ENCODE measurements at places on chromosomes 16 and 17.
A peak's percentile ranks its signal among the peaks of the same experiment; 100 is the strongest.

GRCh38 chr17:44672479-44673093 is 16.3 kb downstream of the MEIOC start:
- peak; percentile 52 for DNase-seq

GRCh38 chr17:337866-338265 is 14.7 kb downstream of the RPH3AL start:
- no peak for DNase-seq

DNA sequence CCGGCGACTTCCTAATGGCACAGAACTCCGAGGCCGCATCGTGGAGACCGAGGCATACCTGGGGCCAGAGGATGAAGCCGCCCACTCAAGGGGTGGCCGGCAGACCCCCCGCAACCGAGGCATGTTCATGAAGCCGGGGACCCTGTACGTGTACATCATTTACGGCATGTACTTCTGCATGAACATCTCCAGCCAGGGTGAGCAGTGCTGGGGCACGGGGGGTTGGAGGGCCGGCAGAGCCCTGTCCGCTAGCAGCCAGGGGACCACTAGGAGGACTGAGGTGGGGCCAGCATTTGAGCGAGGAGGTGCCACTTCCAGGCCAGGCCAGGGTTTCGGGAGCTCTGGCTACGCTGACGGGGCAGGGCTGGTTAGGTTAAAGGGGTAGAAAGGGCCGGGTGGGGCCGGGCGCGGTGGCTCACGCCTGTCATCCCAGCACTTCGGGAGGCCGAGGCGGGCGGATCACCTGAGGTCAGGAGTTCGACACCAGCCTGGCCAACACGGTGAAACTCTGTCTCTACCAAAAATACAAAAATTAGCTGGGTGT is 5.1 kb downstream of the MPG start:
- no peak for DNase-seq

GRCh38 chr17:81533339-81534141 is 5.4 kb downstream of the FSCN2 start:
- DNase-seq: no peak

- DNase-seq: no peak
These were observed 52.1 kb downstream of the NDEL1 start for GRCh38 chr17:8487743-8488142.

GRCh38 chr17:8146381-8147140 is 5.6 kb downstream of the PER1 start:
- no peak for DNase-seq

GRCh38 chr17:53629188-53629587 is 193.5 kb upstream of the KIF2B start:
- no peak for DNase-seq

- DNase-seq: peak; percentile 93
These were observed 179.6 kb upstream of the TNRC6C start for GRCh38 chr17:77778636-77779489.

GRCh38 chr17:8916466-8916865 is 49.0 kb upstream of the PIK3R6 start:
- no peak for DNase-seq

DNA sequence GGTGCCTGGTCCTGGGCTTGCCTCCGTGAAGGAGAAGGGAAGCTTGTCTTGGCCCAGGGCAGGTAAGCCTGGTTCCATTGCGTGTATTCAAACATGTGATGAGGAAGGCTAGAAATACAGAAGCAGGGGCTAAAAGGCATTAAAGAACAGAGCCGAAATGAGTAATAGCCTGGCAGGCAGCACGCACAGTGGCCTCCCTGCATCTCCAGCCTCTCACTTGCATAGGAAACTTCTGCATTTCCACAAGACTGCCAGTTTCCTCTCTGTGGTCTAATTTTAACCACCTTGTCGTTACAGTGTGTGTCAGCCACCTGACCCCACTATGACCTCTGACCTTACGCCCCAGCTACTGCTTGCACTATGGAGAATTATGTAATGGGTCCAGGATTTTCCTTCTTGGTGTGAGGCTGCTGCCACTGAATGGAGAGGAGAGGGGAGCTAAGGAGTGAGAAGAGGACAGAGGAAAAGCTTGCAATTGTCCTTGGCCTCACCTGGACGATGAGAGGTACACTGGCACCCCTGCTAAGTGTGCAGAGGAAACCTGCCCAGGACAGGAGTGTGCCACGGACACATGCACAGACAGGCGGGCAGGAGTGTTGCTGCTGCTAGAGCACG is 32.8 kb downstream of the HIC1 start:
- no peak for DNase-seq

DNA sequence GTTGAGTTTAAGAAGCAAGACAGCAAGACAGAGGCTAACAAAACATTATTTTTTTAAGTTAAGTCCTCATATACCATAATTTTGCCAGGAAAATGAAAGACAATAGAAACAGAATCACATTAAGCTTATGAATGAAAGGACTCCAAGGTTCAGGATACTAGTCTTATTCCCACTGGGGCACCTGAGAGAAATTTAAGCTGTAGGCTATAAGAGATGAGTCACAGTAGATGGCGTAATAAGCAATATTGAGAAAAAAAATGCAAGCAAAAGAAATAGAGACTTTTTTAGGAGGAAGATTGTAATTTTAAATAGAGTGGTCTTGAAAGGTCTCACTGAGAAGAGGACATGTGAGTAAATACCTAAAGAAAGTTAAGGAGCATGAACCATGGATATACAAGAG is 57.1 kb upstream of the KIF2B start:
- no peak for DNase-seq

GRCh38 chr17:9512323-9513168 is 63.1 kb downstream of the STX8 start:
- no peak for DNase-seq

GRCh38 chr17:74833501-74834377 is 25.9 kb downstream of the GRIN2C start:
- no peak for DNase-seq

DNA sequence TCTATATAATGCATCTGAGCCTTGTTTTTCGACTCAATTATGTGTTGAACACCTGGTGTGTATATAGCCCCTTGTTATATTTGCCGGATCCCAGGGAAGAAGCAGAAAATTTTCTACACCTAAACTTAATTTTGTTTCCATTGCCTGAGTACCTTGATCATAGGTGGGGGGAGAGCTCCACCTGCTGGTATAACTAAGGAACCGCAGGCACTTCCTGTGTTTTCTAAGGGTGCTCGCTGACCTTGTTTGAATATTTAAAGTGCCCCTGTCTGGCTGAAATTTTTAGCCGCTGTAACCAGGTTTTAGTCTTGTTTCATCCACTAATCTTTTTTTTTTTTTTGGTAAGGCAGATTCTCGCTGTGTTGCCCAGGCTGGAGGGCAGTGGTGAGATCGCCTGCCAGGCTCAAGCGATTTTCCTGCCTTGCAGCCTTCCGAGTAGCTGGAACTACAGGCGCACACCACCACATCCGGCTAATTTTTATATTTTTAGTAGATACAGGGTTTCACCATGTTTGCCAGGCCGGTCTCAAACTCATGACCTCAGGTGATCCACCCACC is 6.5 kb upstream of the NUBP1 start:
- DNase-seq: peak; percentile 85

- no peak for DNase-seq
These were observed 2.6 kb upstream of the RARA start for GRCh38 chr17:40306395-40306794.

DNA sequence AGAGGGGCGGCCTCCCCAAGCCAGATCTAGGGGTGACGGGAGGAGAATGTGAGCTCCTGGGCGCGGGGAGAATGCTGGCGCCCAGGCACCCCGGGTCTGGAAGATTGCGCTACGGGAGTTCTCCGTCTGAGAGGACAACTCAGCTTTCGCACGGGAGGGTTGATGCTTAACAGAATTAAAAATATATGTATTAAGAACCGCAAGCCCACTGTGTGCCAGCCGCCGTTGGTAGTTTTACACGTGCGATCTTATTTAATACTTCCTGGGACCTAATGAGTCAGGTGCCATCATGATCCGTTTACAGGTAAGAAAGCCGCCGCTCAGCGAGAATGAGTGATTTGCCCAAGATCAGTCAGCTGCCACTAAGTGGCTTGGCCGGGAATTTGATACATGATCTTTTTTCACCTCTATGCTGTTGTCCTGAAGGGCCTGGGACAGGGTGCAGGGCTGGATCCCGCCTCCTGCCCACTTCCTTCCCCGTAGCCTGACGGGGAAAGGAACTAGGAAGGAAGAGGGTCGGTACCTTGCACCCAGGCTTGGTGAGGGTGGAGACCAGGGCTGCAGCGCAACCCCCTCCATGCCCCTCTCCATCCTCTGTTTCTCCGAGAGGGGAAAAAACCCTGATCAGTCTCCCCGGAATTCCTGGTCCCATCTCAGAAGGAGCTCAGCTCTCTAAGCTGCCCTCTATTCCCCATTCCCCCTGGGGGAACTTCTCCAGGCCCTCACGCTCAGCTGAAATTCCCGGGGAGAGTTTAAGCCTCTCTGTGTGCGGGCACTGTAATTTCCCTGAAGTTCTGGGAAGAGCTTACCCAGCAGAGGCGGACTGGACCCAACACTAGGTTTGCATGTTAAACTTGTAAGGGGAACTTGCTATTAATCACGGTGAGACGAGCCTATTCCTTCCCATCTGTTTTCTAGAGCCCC is 983 bp downstream of the VAT1L start:
- DNase-seq: no peak

DNA sequence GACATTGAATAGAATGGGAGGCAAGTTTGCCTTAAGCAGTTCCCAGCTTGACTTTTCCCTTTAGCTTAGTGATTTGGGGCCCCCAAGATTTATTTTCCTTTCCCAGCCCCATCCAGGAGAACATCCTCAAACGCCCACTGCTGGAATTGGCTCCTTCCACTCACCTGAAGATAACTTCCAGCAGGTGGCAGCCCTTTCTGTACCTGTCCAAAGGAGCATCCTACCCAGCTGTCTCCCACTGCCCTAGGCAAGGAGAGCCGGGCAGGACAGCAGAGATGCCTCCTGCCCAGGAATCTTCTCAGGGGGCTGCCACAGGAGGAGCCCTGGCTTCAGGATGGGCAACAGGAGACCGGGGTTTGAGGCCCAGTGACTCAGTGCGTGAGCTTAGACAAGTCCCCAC is 6.4 kb downstream of the CACNG5 start:
- DNase-seq: peak; percentile 46

DNA sequence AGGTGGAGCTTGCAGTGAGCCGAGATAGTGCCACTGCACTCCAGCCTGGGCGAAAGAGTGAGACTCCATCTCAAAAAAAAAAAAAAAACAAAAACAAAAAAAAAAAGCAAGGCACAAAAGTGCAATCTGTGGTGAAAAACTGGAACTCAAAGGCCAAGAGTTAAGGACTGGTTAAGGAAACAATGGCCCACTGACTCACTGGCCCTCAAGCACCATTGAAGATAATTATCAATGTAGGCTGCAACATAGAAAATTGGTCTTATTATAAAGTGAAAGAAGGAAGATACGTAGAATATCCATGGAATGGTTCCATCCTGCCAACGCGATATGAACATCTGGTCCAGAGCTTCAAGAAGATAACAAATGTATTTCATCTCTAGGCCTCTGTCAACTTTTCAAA is 444.2 kb downstream of the SOX9 start:
- DNase-seq: no peak

DNA sequence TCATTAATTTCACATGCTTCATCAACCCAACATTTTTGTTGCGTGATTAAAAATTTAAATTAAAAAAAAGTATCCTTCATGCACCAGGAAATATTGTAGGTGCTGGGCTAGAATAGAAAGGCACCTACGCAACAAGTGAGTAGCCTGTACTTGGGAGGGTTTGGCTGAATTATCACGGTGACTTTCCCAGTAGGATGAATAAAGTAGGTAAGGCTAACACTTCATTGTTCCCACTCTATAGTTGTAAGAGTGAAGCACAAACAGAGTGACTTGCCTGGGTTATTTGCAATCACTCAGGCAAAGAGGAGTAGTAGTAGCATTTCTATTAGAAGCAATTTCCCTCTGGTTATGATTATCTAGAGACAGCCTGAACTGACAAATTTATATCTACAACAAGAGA is 62.5 kb downstream of the DNAH3 start:
- DNase-seq: no peak

DNA sequence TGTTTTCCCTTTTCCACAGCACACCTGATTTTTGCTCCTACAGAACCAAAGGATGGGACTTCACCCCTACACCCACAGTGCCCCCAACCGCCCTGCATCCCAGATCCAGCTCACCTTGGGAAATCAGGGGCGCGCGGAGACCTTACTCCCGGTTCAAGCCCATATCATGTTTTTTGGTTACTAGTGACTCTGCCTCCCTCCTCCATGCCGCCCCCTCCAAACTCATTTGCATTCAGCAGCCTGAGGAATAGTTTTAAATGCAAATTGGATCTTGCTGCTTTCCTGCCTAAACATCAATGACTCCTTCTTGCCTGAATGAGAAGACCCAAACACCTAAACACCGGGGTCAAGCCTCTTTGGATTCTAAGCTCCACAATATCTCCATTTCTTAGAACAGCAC is 331.8 kb downstream of the TMEM114 start:
- no peak for DNase-seq

GRCh38 chr16:14278749-14279148 is 207.6 kb downstream of the MRTFB start:
- DNase-seq: no peak

GRCh38 chr17:5526821-5527598 is 40.6 kb downstream of the MIS12 start:
- DNase-seq: no peak
